T-helper 9 cell (primary cell): ENCODE measurements at places on chromosomes 16 and 17.

DNA sequence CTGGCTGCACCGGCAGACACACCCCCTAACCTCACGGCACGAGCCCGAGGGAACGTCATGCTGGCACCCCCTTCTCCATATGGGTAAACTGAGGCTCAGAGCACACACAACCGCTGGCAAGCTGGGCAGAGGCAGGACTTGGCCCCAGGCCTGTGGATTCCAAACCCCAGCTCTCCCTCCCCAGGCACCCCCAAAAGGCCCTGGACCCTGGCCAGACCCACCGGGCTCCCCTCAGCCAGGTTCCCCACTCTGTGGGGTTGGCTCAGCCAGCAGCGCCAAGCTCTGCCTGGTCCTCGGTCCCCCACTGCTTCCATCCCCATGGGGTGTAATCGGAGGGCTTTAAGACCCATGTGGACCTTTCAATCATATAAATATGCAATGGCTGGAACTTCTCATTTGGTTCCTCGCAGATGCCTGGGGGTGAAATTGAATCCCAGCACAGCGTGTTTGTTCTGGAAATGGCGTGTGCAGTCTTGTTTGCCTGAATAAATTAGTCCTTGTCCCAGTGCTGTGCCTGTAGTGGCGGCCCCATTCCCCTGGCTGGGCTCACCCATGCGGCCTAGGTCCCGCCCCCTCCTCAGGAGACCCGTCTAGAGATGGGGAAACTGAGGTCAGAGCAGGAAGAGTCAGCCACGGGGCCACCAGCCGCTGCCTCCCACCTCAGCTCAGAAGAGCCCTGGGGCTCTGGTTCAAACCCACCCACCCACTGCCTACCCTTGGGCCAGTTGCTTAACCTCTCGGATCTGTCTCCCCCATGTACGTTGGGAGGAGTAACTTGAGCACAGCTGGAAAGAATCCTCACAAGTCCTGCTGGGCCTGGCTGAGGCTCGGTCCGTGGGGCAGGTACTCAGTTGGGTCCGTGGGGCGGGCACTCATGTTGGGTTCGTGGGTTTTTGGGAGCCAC, 57.3 kb downstream of the ZFPM1 start:
- no peak for DNase-seq

DNA sequence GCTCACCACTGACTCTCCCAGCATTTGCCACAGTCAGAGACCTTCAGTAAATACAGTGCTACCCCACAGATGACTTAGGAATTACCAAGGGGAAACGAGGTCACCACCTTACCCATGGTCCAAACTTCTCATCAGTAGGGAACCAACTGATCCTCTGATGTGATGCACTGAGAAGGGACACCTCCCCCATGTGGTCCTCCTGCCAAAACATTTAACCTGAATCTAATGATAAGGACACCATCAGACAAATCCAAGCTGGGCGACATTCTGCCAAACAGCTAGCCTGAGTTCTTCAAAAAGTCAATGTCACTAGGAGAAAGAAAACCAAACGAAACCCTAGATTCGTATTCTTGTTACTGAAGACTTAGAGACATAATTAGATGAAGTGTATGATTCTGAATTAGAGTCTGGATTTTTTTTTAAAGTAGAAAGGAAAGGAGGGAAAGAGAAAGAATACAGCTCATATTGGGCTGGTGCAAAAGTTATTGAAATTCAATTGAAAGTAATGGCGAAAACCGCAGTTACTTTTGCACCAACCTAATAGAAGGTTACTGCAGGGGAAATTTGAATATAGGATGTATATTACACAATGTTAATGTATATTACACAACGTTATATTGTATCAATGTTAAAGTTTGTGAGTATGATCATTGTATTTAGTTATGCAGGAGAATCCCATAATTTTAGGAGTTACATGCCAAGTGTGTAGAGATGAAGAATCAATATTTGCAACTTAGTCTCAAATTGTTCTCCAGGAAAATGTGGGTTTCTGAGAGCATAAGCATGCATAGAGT, 2.3 kb upstream of the CSNK2A2 start:
- DNase-seq, result no peak

DNA sequence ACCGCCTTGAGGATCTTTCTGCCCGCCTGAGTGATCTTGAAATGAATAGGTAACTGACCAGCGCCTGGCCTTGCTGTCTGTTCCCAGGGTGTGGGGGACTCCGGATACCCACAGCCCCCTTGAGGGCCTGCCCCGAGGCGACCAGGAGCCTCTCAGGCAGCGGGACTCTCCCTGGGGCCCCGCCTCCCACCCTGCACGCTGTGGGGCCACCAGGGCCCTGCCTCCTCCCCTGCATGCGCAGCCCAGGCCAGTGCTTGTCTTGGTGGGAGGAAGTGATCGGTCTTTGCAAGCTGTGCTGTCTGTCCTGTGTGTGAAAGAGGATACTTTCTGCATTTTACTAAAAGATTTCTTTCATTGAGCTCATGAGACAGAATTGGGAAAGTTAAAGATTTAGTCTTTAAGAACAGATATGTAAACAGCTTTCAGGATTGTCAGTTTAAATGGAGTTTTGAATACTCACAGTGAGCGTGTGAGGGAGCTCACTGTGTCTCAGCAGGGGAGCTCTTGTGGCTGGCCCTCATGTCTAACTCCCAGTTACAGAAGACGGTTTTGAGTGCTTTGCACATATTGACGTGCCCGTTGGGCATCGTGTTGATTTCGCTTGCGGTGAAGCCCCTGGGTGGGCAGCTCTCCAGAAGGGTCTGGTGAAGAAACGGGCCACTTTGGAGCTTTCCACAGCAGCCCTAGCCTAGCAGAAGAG, 36.1 kb upstream of the CAPN15 start:
- DNase-seq, result no peak

DNA sequence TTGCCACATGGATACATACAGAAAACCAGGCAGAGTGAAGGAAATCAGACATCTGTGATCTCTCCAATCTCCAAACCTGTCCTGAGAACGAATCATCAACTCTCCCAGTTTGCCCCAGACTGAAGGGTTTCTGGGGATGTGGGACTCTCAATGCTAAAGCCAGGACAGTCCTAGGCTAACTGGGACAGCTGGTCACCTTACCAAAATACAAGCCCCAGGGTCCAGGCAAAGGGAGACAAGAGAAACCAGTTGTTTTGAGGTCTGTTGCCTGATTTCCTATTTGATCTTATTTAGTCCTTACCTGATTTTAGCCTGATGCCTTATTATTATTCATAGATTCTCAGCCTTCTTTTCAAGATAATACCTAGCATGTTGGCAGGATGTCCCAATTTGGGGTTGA, 51.7 kb upstream of the TAC4 start:
- no peak for DNase-seq

GRCh38 chr17:60554377-60554788, 28.3 kb upstream of the APPBP2 start:
- DNase-seq, result no peak

DNA sequence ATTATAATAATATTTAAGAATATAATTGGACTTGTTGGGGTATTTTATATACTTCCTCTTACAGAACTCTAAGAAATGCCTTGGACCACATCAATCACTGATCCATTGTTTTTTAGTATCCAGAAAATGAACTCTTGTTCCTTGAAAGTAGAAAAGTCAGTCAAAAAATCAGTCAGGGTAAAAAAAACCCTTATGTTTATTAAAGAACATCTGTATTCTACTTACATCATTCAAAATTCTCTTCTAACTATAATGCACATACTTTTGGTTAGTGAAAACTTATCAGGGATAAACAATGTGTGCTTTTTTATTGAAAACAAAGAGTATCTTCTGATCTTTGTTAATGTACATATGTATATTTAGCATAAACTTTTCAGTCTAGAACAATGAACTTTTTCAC, 23.5 kb upstream of the CDR2 start:
- DNase-seq, result no peak
